Activated CD8-positive, alpha-beta memory T cell treated with anti-CD3 and anti-CD28 coated beads for 1 hour (primary cell): ENCODE measurements at places on chromosomes 7 and 10.

- no peak for DNase-seq
Measured at GRCh38 chr10:58518775-58519174, 6.1 kb downstream of the BICC1 start.

GRCh38 chr7:148394582-148394981 lies 196.0 kb upstream of the C7orf33 start:
- no peak for DNase-seq

DNA sequence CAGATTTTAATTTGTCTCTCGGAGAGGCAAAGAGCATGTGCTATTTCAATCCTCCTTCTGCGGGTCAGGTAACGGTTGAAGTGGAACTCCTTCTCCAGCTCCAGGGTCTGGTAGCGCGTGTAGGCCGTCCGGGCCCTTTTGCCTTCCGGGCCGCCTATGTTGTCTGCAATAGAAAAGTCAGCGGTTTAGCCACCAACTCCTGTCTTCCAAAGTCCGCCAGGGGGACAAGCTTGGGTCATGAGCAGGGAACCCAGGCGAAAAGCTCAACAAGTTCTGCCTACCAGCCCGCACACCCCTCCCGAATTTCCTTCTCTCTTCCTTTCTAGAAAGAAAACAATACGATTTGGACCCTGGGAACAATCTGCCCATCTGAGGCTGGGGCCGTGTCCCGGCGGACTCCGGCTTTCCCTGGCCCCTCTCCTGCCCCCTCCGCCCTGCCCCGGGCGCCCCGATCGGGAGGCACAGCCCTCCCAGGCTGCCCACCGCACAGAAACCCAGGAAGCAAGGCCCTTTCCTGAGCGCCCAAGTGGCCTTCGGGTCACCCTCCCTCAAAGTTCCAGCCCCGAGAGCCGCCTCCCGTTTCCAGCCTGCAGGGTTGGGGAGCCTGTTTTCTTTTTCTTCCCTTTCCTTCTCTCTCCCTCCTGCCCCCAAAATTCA lies 1.4 kb downstream of the HOXA5 start:
- DNase-seq: no peak

DNA sequence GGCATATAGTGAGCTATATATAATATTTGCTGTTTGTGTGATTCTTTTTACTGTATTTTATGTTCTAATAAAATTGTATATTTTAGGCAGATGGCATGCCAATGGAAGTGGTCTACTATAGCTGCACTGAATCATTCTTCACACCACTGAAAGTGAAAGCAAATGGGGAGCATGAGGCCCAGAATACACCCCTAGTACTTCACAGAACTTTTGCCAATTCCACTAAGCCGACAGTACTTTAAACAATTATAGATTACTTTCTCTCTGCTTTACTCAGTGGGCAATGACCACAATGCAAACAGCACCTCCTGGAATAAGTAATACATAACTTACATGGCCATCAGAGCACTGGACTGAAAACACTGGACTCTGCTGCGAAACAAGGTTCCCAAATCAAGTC lies 70.2 kb downstream of the ANKRD26 start:
- DNase-seq: no peak
